NCI-H2029 (cell line): ENCODE measurements at places on chromosomes 12 and 14.

GRCh38 chr14:81618695-81619094 lies 85.0 kb upstream of the SEL1L start:
- no peak for DNase-seq

- no peak for DNase-seq
Observed at GRCh38 chr12:29320295-29321085, 60.5 kb downstream of the ERGIC2 start.

DNA sequence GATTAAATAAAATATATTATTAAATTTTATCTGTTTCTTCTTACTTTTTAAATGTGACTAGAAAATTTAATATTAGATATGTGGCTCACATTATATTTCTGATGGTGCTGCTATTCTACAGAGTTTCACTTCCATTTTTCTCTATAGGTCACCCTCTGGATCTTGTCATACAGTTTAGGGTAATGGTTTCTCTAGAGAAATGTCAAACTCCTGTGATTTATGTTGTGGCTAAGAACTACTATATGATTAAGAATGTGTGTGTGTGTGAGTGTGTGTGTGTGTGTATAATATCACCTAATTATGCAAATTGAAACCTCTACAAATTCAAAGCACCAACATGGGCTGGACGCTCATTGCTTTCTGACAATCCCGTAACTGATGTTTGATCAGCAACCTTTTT lies 325.9 kb downstream of the ADAMTS20 start:
- DNase-seq = no peak

DNA sequence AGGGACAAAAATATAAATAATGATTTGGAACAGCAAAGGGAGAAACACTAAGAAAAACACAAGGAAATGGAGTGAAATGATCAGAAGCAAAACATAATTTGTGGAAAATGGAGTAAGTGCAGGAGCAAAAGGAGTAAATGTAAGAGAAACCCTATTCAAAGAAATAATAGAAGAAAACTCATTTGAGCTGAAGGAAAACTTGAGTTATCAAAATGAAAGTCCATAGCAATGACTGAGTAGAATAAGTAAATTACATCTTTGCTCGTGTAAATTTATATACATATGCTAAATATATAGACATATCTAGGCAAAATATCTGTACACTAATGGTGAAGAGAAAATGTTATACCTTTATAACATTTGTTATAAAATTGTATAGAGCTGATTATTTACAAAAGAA lies 194.0 kb downstream of the FOXA1 start:
- no peak for DNase-seq

DNA sequence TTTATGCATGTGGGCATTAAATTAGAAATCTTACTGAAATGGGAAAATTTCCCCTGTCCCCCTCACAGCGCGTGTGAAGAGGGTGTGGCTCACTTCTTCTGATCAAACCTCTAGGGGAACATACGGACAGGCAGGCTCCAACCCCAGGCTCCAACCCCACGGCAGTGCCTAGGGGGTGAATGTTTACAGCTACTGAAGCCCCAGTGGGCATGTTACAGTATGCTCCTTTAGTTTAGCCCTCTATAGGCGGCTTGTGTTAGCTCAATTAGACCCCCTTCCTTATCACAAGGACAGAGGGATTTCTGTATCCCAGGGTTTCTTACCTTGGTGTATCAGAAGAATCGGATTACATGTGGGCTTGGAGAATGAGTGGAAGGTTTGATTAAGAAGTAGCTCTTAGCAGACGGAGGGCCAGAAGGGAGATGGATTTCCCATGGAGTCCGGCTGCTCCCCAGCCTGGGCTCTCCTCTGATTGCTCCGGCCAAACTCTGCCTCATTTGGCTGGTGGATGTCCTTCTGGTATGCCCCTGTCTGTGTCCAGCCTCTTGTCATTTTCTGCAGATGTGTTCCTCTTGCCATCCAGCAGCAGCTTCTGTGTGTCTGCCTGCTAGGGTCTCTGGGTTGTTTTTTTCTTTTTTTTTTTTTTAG lies 223.7 kb downstream of the TMTC2 start:
- no peak for DNase-seq

DNA sequence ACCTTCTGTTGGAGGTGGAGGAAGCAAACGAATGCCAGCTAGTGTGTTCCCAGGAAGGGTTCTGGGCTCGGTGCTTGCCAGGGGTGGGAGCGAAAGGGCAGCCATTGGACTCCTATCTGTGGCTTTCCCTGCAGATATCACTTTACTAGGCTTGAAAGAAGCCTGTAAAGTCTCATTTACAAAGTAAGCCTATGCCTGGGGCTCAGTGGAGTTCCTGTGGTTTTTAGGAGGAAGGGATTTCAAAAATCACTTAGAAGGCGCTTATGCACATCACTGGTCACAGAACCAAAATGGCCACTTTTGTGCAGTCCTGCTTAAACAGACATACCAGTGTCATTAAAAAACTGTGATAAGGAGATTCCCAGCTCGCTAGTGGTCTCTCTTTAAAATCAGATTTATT lies 22.7 kb downstream of the CLMN start:
- no peak for DNase-seq

DNA sequence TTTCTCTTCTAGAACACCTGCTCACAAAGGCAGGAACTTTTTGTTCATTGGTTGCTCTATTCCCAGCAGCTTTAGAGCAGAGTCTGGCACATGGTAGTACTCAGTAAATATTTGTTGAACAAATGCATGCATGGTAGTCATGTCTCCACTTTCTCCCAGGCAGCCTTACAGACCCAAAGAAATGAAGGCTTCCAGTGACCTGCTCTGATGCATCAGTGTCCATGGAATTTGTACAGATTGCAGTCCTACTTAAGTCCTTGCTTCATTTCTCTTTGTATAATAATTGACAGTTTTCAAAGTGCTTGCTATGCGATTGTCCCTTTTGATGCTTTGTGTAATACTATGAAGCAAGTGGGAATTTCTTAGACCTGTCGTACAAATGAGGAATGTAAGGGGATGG lies 119.6 kb downstream of the DERA start:
- DNase-seq = peak; percentile 76

DNA sequence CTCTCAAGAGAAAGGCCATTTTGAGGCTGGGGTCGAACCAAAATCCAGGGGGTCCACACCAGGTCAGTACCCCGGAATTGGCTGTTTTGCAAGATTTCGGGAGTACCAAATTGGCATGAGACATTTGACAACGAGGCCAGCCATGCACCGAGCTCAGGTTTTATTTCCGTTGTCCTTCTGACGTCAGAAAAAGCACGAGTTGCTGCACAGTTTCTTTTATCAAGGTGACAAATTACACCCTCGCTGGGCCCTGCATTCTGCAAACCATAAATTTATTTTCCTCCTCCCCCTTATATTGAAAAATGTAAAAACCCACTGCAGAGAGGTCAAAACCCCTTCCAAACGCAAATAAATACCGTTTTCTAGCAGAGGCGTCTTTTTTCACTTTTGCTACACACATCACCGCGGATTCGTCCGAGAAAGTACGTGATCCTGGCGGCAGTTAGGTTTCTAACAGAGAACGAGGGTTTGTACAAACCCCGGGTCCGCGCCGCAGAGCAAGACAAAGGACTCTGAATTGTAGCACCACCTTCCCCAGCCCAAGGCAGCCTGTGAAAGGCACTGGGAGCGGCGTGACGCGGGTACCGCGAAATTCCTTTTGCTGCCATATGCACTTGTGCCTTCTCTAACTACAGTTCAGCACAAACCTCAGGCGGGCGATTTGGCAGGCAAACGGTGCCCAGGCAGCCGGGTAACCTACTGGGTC lies 1.8 kb downstream of the SLC38A1 start:
- peak; percentile 61 for DNase-seq

DNA sequence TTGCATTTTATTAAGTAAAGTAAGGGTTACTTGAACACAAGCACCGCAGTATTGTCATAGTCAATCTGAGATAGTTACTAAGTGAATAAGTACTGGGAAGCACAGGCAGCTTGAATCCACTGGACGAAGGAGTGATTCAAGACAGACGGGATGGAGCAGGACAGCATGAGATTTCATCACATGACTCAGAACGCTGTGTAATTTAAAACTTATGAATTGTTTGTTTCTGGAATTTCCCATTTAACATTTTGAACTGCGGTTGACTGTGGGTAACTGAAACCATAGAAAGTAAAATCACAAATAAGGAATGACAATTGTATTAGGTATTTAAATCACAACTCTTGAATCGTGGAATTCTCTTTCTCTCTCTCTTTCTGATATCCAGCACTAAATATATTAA lies 1630.4 kb upstream of the SEL1L start:
- no peak for DNase-seq

DNA sequence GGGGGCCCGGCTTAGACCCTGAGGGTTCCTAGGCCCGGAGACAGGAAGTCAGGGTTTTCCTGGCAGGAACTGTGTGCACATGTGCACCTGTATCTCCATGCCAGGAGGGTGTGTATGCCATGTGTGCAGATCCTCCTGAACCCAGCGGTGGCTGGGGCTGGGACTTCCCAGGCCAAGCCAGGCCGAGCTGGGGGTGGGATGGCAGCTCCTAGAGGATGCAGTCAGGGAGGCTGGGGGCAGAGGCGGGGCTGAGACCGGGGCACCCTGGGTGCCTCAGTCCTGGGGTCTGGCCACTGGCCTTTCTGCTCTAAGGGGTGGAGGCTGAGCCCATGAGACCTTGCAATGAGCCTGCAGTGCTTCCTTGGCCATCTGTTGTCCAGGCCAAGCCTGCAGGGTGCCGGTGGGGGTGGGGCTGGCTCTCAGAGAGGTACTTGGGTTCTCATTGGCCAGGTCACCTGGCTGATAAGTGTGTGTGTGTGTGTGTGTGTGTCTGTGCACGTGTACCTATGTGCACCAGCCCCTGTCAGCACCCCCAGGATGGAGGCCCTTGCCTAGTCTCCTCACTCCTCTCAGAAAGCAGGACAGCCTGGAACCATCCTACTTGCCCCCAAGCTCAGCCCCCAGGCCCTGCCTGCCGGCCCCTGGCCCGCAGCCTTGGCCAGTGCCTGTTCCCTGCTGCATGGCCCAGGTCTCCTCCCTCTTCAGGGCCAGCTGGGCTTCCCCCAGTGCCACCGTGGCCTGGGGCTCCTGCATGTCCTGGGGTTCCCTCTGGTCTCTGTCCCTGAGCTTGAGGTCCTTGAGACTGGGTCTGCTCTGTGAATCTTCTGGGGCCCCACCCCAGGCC lies 10.6 kb upstream of the TNFAIP2 start:
- no peak for DNase-seq

DNA sequence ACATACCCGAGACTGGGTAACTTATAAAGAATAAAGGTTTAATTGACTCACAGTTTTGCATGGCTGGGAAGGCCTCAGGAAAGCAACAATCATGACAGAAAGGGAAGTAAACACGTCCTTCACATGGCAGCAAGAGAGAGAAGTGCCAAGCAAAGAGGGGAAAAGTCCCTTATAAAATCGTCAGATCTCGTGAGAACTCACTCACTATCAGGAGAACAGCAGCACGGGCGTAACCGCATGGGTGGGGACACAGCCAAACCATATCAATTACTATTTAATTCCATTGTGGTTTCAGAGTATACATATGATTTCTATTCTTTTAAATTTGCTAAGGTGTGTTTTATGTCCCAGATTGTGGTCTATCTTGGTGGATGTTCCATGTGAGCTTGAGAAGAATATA lies 117.9 kb downstream of the SCAF11 start:
- no peak for DNase-seq

GRCh38 chr12:122023339-122024131 lies 1.9 kb downstream of the BCL7A start:
- peak; percentile 39 for DNase-seq

DNA sequence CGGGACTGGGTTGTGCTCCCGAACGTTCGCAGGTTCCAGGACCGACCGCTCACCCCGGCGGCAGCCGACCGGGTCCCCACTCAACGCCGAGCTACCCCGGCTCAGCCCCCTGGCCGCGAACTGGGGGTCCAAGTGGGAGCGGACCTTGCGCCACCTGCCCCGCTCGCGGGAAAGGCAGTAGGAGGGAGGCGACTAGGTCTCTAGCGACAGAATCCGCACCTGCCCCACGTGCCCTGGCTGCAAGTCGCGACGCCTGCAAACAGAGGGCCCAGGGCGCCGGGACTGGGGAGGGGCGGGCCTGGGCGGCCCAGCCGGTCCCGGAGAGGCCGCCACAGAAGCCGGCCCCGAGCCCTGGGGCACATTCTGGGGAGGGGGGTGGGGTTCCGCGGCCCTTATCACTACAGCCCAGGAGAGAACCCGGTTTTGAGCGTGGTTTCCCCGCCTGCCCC lies 239.2 kb upstream of the CPNE8 start:
- DNase-seq = no peak

DNA sequence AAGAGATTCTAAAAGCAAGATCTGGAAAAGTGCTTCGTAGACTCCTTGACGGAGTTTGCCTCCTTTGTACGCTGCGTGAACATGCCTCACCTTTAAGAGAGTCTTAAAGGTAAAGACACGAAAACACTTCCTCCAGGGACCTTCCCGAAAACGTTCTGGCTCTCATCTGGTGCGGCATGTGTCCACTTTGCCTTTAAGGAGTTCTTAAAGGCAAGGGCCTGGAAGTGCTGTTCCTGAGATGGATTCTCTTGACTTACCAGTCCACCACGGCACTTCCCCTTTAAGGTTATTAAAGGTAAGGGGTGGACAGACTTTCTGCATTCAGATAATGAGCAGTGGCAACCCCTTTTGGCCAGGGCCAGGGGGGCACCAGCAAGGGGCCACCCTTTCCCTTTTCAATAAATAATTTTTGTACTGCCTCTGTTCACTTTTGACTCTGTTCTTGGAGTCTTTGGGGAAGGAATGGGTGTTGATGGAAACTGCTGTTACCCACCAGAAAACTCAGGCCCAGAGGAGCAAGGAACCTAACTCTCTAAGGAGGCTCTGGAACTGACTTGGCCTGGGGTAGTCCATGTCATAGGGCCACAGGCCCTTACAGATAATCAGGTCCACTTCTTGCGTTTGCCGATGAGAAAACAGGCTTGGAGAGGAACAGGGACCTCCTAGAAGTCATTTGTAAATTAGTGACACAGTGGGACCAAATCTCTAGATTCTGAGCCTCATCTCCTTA lies 4.4 kb downstream of the REM2 start:
- DNase-seq = peak; percentile 100

DNA sequence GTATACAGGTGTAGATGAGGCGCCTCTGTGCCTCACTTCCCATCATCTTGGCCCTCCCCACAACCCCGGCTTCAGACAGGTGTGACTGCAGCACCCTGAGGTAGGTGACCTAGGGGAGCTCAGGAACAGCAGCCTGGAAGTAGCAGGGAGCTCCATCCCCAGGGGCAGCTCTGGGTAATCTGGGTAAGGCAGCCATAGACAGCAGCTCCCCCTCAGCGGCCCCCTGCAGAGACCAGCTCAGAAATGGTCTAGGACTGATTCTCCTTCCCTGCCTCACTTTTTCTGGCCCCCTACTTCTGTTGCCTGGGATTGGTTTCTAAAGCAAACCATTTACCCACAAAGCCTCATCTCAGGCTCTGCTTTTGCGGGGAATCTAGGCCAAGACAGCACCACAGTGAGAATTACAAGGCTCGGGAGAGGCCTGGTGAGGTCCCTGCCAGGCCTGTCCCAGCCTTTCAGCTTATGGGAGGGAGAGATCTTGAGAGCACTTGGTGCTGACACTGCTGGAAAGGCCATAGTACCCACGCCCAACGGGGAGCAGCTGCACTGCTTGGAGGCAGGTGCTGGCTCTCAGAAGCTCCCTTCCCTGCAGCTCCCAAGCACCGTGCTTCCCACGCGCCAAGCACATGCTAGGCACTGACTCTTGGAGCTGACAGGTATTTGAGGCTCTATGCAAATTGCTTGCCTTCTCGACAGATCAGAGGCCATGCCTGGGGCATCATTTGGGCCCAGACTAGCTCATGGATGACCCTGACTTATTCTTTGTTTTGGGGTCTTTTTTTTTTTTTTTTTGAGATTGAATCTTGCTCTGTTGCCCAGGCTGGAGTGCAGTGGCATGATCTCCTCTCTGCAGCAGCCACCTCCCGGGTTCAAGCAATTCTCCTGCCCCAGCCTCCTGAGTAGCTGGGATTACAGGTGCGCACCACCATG lies 45.1 kb upstream of the TRAF3 start:
- DNase-seq = no peak
